Activated T-helper 1 cell treated with anti-CD3 and anti-CD28 coated beads, Interleukin-2, amount 50 U/mL, for 16 hours (primary cell): ENCODE measurements at places on chromosomes 3 and 15.

DNA sequence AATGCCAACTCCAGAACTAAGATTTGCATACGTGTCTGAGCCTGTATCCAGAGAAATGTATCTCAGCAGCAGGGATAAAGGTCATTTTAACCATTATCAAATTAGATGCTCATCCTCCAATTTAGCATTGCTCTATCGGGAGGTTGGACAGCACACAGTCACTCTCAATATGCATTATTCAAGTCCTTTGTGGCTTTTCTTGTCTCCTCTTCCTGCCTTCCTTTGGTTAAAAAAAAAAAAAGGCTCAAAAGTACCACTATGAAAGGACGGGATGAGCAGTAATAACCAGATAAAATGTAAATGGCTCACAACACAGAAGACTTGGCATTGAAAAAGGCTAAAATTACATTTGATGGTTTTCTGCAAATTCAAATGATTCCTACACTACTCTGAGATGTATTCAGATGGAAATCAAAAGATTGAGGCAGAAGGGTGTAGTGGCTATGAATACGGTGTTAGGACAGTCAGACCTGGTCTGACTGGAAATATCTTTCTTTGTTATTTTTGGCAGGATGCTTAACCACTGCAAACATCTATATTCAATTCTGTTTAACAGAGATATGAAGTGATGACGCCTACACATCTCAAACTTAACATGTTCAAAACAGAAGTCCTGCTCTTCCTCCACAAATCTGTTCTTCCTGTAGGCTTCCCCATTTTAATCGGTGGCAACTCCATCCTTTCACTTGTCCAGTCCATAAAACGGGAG, 109.6 kb downstream of the ADAMTS9 start:
- no peak for DNase-seq

- no peak for DNase-seq
Measured at GRCh38 chr3:179948740-179949139, 88.0 kb downstream of the PEX5L start.

GRCh38 chr3:119751423-119751822, 30.5 kb upstream of the NR1I2 start:
- no peak for DNase-seq

DNA sequence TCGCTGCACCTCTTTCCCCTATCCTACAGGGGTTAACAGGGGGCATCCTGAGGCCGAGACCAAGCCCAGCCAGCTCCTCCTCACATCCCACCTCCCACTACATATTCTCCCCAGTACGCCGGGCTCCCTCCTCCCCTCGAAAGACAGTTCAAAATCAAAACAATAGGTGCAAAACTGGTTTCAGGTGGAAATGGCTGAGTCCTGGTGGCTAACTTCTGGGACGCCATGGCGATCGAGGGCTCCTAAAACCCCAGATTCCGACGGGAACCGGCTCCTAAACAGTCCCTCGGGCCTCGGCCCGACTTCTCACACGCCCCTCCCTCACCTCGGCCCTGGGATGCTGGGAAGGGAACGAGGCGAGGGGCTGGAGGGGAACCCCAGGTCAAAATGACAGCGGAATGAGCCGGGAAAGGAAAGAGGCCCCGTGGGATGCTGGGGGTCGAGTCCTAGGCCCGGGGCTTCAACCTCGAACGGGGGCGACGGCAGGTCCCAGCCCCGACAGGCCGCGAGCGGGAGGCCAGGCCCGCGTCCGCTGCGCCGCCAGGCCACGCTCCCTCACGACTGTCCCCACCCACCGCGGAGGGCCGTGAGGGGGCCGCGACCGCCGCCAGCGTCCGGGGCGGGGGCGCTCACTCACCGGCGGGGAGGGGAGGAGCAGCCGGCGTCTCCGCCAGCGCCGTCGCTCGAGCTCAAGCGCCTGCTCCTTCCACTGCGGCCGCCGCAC, 492 bp downstream of the TMCC1 start:
- DNase-seq, result peak; percentile 41

- DNase-seq, result no peak
Measured at GRCh38 chr15:89381331-89381730, 46.7 kb upstream of the POLG start.

DNA sequence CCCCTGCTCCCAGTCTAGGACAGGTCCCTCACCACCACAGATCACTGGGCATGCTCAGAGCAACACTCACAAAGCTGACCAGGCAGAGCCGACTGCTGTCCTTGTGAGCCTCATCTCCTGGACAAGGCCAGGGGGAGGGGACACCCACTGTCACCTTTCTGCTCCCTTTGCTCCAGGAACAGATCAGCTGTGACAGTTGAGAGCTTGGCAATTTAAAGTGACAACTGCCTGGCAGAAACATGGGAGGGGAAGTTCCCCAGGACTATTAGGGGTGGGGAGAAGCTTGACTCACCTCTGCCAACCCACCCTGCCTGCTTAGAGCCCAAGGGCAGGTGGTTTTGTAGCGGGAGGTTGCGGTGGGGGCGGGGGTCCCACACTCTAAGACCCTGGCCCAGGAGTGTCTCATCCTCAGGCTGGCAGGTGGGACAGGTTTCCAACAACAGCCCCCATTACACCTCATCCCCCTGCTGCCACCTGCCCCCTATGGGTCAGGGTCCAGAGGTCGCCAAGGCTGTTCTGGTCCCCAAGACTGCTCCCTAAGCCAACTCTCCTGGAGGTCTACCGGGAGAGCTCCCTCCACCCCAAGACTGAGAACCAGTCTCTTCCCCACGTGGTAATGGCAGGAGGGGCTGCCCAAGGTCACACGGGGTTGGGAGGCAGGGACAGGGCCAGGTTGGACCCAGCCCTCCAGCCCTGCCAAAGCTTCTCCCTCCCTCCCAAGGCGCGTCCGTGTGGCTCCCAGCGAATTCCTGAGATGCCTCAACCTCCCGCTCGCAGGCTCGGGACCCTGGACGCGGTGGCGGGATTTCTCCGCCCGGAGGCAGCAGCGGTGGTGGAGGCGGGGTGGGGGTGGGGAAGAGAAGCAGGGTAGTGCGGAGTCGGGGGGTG, 80.4 kb downstream of the IQSEC1 start:
- no peak for DNase-seq

- no peak for DNase-seq
Measured at GRCh38 chr15:101369676-101370075, 74.6 kb upstream of the SNRPA1 start.

DNA sequence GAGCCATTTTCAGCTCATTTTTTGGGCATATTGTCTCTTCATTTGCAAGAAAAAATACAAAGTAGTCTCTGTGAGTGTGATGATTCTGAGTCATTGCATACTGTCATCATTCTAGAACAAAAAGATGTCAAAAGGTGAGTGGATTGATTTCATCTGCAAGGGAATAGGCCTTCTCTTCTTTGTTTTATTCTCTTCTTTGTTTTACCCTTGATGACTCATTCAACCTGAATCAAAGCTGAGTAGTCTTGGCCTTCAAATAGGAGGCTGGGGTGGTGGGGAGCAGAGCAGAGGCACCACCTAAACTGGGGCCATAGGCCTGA, 25.4 kb downstream of the CYP19A1 start:
- DNase-seq, result no peak

GRCh38 chr3:70358978-70359580, 46.6 kb upstream of the MDFIC2 start:
- no peak for DNase-seq

DNA sequence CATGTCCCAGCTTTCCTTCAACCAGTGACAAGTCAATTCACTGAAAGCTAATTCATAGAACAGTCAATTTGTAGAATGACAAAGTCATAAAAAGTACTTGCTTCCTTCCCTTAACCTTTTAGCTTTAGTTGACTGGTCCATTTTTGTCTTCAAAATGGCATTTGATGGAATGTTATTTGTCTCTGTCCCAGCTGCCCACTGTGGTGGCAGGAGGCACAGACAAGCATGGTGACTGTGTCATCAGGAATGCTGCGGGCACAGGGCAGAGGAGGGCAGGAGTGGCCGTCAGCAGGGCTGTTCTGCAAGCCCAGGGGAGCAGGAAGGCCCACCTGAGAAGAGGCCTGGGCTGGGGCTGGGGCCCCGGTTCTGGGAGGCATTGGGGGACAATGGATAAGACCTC, 10.0 kb downstream of the IQSEC1 start:
- no peak for DNase-seq

- no peak for DNase-seq
Measured at GRCh38 chr3:110291886-110292501, 779.6 kb upstream of the NECTIN3 start.

GRCh38 chr3:78804251-78805037, 963.4 kb downstream of the ROBO1 start:
- DNase-seq, result no peak

- DNase-seq, result no peak
Measured at GRCh38 chr3:126287536-126288241, 69.5 kb downstream of the KLF15 start.

GRCh38 chr3:61184956-61185355, 66.3 kb downstream of the FHIT start:
- DNase-seq, result no peak

- no peak for DNase-seq
Measured at GRCh38 chr3:62287392-62287927, 85.9 kb downstream of the FEZF2 start.

DNA sequence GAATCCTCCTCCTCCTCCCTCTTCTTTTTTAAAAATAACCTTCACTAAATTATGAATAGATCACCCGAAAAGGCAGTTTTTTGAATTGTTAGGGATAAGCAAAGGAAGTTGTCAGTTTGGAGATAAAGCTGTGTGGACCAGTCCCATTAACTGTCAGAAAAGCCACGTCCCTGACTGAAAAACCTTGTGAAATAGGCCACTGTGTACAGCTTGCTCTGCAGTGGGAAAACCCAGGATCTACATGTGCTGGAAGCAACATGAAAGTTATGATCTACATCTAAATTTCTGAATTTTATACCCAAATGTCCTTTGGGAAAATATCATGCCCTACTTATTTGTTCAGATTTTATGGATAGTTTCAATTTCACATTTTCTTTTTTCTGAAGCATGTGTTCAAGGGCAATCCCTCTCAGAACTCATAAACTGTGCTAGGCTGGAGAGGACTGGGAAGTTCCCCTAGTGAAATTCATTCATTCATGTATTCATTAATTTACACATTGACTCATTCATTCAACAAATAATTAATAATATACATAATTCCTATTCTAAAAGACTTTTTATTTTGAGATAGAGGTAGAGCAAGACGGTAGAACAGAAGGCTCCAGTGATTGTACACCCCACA, 149.5 kb downstream of the SLC9A9 start:
- no peak for DNase-seq

DNA sequence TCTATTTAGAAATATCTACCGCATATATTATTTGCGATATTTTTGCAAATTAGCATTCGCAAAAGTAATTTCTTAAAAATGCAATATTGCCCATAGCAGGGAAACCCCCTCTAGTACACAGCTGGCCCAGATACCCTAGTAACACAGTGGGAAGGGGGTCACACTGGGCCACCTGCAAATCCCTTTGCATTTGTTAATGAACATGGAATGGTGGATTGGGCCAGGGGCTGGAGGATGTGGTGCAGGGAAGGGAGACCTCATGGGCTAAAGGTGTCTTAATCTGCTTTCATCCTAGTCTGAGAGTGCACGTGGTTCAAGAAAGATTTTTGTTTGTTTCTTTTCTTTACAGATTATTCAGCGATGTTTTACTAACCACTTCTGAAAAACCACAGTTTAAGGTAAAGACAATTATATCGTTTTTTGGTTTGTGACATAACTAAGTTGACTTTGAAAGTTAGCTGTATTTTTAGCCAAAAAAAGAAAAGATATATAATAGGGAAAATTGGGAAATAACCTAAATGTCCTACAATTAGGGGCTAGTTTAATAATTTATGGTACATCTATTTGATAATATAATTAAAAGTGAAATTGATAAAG, 30.0 kb downstream of the PDHB start:
- DNase-seq, result no peak

DNA sequence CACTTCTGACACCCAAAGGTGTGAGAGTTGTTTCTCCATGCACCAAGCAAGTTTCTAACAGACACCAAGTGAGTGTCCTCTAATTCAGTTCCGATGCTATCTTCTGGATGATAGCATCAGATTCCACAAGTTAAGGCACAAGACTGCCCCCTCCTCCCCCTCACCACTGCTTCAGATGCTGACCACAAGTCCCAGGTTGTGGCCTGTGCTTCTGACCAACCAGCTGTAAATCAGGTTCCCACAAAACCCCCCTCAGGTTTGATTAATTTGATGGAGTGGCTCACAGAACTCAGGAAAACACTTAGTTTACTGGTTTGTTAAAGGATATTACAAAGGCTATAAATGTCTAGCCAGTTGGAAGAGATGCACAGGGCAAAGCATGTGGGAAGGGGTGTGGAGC, 7.0 kb upstream of the PLA1A start:
- no peak for DNase-seq

DNA sequence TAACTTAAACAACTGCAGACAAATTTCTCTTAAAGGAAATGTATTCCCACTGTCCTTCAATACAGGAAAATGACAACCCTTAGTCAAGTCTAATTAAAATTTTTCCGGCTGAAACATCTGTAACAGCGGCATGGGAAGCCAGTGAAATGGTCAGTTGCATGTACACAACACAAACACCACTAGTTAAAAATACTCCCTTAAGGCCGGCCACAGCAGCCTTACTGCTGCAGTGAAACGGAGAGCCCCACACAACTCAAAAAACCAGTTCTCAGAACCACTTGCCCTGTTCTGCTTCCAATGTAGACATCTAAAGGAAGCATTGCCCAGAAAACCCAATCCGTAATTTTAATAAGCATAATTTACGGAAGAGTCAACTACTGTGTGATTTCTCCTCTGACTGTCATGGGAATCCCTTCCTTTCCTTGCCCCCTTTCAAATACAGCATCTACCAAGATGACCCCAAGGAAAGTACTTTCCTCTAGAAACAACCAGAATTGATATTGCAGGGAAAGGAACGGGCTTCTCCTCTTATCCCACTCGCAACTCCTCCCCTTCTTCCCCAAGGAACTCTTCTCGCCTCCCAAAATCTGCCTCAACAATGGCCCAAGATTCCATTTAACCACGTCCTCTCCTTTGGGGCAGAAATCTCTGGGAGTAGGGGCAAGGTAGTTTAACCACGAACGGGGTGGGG, 1.6 kb downstream of the FBN1 start:
- DNase-seq, result no peak

DNA sequence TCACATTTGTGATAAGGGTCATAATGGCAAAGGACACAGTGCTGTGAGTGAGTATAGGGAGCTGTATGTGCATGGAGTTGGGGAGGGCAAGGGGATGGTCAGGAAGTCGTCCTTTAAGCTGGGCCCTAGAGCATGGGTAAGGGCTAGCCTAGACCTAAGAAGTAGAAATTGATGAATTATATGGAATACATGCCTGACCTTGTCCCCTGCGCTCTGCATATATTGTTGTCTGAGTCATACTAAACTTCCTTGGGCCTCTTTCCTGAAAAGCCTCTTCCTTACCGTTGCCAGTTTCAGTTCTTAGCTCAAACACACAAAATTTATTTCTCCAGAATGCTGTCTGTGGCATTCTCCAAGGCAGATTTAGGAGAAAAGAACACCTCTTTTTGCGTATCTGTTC, 4.6 kb downstream of the SNRK start:
- DNase-seq, result no peak

DNA sequence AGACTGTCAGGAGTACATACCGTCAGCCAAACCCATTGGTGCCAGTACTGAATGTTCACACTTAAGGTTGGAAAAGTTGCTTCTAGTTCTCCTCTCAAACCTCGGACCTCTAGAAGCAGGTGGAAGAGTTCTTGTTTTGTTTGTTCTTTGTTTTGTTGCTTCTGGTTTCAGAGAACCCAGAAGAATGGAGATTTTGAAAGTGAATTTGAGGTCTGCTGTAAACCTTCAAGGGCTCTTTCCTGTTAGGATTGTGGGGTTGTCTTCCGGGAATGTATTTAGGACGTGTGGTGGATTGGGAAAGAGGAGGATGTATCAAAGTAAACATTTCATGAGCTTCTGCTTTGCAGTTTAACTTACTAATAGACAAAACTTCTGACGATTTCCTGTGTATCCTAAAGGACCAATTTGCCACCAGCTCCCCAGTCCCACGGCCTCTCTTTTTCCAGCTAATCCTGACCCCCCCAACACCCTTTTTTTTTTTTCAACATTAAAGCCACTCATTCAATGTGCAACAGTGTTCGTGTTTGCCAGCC, 50.3 kb downstream of the FILIP1L start:
- no peak for DNase-seq
